Naive thymus-derived CD8-positive, alpha-beta T cell (primary cell): ENCODE measurements at places on chromosomes 1 and 21.

DNA sequence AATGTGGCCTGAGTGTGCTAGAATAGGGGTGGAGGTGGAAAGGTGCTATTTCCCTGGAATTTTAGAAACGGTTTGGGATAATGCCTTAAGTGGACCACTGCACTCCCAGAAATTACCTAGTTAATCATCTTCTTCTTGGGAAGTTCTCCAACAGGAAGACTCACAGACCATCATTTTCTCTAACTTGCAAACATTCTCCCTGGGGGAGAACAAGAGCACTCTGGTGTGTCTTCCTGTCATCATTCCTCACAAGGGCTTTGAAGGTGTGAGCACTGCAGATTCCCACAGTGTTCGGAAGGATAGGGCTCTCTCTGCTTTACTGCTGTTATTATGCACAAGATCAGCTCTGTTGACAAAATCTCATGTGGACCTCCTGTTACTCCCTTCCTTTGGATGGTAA, 54.9 kb upstream of the TSPAN2 start:
- DNase-seq = no peak

GRCh38 chr1:57949168-57949567, 525.3 kb upstream of the DAB1 start:
- no peak for DNase-seq

DNA sequence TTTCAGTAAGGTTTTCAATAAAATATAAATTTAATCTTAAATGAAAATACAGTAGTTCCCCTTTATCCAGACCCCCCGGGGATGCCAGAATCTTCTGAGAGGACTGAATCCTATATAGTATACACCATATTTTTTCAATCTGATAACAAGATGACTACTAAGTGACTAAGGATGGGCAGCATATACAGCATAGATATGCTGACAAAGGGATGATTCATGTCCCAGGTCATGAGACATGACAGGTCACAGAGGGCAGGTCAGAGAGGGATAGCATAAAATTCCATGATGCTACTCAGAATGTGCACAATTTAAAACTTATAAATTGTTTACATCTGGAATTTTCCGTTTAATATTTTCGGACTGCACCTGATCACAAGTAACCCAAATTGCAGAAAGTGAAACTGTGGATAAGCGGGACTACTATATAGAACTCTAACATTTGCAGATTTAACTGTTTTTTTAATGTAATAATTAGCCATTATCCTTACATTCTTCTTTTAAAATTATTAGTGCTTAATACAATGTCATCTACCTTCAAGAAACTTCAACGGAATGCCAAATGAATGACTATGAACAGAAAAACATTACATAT, 48.8 kb downstream of the LRRC40 start:
- DNase-seq = no peak

GRCh38 chr1:71733121-71733520, 549.2 kb downstream of the NEGR1 start:
- DNase-seq = no peak

GRCh38 chr1:116475850-116476218, 95.0 kb downstream of the CD58 start:
- DNase-seq = no peak
